ENCODE measurements at places on chromosomes 4 and X.

- DNase-seq = no peak
Observed at GRCh38 chr4:146261041-146261440, 46.7 kb downstream of the REELD1 start.

GRCh38 chr4:2343476-2343875 lies 75.0 kb downstream of the ZFYVE28 start:
- DNase-seq = no peak

DNA sequence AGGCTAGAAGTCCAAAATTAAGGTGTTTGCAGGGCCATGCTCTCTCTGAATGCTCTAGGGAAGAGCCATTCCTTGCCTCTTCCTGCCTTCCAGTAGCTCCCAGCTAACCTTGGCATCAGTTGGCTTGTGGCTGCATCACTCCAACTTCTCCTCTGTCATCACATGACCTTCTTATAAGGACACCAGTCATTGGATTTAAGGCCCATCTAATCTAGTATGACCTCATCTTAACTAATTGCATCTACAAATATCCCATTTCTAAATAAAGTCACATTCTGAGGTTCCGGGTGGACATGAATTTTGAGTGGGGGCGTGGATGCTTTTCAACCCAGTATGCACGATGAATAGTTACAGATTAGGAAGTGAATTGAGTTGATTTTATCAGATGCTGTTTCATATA lies 89.7 kb downstream of the DOCK11 start:
- DNase-seq = no peak

- DNase-seq = no peak
Observed at GRCh38 chrX:22272613-22273012, at the start of gene CBLL2. Gene CBLL2 (plus strand): TSS chrX:22272913. CDS start chrX:22272992, 79 bp downstream.

- no peak for DNase-seq
Observed at GRCh38 chr4:27629532-27630225, 769.0 kb downstream of the STIM2 start.

DNA sequence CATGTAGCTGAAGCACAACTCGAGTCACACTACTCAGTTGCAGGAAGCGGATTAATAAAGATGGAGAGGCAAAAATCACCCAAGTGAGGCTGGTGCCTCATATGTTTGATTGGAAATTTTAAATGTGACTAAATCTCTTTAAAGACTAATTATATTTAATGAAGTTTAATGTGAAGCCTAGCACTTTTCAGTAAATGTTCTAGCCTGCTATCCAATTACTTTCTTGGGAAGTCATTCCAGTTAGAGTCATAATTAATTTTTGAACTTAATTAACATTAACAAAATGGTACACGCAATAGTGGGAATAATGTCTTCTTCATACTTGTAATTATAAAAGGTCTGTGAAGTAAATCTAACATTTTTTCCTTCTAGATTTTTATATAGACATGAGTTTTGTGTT lies 20.6 kb downstream of the F11 start:
- no peak for DNase-seq

- no peak for DNase-seq
Observed at GRCh38 chr4:25484243-25484721, 107.2 kb downstream of the ANAPC4 start.

DNA sequence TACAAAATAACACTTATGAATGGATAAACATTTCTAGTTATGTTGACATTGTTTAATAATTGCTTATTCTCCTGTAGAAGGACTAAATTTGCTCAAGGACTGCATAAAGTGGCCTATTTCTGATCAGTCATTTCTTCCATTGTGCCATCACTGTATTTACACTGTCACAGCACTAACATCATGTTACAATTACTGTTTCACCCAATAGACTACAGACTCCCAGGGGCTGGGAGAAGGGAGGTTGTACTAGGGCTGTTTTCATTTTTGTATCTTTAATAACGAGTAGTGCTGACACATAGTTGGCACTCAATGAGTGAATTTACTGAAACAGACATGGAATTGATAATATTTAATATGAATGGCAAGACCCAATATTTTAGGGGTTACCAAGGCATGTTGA lies 139.5 kb downstream of the SLC10A7 start:
- DNase-seq = no peak

- no peak for DNase-seq
Observed at GRCh38 chr4:120132935-120133334, 66.3 kb upstream of the MAD2L1 start.

GRCh38 chrX:46209037-46209436 lies 336.2 kb downstream of the ZNF674 start:
- DNase-seq = no peak

- no peak for DNase-seq
Observed at GRCh38 chrX:77505227-77505626, 58.0 kb downstream of the FGF16 start.

DNA sequence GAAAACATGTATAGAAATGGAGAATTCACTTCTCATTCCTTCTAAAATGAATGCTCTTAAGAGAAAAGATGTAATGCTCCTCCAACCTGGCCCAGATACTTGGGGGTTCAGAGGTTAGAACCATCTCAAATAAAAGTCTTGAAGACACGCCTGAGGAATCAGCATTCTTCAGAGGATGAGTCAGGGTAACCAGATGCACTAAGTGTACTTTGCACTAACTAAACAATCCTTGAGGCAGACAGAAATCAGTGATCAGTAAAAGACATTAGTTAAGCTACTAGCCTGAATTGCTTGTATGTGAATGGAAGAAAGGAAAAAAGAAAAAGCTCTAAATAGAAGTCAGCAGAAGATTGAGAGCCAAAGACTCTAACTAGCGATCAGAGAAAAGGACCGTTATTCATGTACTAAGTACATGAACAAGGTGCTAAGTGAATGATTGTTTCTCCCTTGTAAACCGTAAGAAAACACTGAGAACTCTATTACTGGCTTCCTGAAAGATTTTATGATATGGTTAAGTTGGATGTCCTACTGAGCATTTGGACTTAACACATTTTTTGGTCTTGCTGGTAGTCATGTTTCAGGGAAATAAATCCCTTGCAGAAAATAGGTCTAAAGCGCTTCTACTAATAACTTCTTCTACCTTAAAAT lies 738.3 kb downstream of the STPG2 start:
- no peak for DNase-seq

DNA sequence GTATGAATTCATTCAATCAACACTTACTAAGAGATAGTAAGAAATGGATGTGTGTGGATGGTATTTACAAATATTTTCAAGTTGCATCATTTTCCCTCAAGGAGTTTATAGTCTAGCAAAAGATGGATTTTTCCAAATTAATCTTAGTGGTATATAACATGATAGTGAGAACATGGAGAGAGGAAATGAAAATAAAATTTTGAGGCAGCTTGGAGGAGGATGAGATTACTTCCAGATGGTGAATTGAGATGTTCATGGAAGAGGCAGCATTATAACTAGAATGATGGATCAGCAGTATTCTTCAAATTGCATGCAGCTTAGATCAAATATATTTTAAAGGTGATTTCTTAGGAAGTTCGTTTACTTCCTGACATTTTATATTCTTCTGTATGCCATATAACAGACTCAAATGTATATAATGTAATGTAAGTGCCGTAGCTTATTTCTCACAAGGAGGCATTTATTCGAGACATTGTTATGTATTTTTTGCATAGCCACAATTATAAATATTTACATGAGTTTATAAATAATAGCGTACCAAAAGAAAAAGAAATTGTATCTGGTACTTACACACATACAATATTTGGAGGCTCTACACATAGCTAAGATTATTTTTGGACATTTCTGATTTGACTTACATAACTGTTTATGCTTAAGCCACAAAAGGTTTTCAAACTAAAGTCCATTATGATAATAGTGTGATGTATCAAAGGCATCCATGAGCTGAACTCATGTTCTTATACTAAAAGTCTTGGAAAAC lies 439.4 kb downstream of the SPRY1 start:
- DNase-seq = no peak

- no peak for DNase-seq
Observed at GRCh38 chrX:110477593-110478228, 119.1 kb downstream of the RTL9 start.

GRCh38 chrX:49951524-49952193 lies 29.3 kb downstream of the CLCN5 start:
- no peak for DNase-seq

DNA sequence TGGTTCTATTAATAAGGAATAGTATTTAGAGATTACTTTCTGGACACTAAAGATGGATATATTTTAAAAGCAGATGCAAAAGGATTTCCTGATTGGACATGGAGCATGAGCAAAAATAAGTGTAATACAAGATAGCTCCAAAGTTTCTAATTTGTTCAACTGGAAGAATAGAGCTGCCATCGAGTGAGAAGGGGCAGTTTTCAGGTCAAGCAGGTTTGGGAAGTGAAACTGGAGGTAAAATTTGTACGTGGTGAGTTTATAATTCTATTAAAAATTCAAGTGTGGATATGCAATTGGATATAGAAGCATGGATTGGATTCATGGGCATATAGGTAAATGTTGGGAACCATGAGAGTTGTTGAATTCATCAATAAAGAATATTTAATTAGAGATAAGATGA lies 31.8 kb downstream of the PRDM8 start:
- no peak for DNase-seq

DNA sequence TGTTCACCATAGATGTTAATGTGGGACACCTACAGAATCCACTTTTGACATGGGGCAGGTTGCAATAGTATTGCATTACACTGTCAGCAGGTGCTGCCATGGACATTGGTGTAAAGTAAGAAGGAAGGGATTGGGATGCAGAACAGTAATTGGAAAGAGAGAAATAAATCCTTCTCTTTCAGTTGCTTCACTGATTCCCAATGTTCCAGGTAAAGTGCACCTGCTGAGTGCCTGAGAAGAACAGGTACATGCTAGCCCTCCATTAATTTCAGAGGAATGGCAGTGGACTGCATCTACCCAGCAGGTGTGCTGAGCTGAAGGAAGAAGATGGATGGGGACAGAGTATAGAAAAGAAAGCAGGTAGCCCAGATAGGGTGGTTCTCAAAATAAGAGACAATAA lies 248.5 kb downstream of the TENM3 start:
- no peak for DNase-seq

- DNase-seq = no peak
Observed at GRCh38 chrX:96619588-96619987, 65.1 kb upstream of the DIAPH2 start.

GRCh38 chr4:772776-773175 lies 53.2 kb downstream of the CPLX1 start:
- DNase-seq = no peak

GRCh38 chr4:4714331-4714730 lies 145.1 kb upstream of the MSX1 start:
- no peak for DNase-seq

- peak; percentile 12 for DNase-seq
Observed at GRCh38 chr4:5142726-5143125, 91.4 kb downstream of the STK32B start.

DNA sequence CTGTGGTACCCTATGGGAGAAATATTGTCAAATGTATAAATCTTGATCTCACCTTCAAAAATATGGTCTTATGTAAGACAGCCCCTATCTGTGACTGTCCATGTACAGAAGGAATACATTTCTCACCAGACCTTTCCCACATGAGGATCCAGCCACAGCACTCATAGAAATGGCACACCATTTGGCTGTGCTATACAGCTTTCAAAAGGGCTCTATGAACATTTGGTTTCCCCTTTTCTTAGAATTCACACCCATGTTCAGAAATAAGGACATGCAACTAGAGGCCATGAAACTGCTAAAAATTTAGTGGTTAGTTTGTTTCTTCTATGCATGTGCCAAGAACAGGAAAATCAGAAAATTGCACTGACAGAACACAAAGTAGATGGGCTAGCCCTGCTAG lies 62.7 kb downstream of the ANTXR2 start:
- DNase-seq = no peak
